ENCODE measurements at places on chromosomes 5 and 9.

- DNase-seq: no peak
Measured at GRCh38 chr5:117943541-117943940, 1044.8 kb downstream of the DTWD2 start.

DNA sequence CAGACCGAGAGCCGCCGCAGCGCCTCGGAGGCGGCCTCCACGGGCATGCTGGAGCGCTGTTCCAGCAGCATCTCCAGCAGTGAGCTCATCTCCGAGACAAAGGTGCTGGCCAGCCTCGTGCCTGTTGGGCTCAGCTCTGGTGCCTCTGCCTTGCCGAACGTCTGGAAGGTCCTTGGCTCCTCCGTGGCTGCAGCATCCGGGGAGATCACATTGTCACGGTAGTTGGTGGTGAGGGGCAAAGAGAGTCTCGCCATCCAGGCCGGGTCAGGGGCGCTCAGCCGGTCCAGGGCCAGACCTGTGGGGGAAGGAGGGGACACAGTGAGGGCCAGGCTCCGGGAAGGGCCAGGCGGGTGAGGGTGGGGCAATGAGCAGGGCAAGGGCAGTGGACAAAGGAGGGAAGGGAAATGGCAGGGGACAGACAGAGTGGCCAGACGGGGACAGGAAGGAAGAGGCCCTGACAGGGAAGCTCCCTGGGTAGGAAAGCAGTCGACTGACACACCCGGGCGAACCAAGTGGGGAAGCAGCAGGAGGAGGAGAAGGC lies 12.4 kb downstream of the PCDH12 start:
- no peak for DNase-seq

DNA sequence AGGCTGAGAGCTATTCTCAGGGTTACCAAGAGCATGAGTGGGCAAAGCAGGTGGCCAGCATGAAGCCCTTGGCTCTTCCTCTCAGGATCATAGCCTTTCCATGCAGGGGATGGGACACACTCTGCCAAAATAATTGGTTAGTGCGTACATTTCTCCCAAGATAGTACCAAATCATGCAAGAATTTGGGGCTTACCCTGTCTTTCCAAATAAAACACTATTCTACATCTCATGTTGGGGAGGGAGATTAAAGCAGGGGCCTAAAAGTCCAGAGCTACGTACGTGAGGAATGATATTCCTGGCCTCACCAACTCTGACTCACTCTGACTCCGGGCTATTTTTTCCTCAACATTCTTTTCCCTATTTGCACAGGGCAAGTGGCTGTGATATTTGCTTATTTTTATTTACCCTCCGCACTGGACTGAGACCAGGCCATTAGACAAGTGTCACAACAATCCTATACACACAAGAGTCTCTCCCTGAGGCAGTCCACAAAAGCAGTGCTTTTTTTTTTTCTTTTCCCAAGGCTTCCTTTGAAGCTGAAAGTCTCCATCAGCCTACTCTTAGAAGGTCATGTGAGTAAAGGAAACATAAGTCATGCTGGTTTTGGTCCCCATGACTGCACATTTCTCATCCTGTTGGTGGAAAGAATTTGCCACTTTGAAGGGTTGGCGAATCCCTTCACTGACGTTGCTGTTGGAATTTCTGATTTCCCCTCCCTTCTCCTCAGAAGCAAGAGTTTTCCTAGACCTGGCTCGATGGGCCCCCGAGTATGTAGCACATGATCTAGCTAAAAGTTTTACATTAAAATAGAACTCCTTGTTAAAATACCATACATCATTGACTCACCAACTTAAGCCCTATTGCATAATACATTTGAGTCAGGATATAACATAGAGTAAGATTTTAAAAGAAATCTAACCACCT lies 40.0 kb downstream of the TMEM252 start:
- DNase-seq: no peak

DNA sequence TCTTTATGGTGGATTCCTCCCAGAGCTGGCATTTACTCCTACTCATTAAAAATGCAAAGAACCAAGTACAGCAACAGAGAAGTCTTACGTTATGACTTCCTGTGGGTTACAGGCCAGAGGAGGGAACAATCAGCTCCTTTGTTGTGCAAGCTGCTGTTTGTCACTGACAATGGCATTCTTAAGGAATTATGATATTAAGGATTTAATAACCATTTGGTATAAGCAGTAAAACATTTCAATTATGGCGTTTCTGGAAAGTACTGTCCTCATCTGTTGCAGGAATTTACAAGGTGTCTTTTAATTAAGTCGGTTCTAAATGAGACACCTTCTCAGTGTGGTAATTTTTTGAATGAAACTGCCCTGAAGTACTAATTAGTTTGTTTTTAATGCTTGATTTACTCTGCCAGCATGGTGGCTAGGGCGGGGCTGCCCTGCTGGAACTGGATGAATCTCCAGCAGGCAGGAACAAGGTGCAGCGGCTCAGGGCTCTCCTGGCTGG lies 49.1 kb upstream of the VDAC1 start:
- DNase-seq: no peak

DNA sequence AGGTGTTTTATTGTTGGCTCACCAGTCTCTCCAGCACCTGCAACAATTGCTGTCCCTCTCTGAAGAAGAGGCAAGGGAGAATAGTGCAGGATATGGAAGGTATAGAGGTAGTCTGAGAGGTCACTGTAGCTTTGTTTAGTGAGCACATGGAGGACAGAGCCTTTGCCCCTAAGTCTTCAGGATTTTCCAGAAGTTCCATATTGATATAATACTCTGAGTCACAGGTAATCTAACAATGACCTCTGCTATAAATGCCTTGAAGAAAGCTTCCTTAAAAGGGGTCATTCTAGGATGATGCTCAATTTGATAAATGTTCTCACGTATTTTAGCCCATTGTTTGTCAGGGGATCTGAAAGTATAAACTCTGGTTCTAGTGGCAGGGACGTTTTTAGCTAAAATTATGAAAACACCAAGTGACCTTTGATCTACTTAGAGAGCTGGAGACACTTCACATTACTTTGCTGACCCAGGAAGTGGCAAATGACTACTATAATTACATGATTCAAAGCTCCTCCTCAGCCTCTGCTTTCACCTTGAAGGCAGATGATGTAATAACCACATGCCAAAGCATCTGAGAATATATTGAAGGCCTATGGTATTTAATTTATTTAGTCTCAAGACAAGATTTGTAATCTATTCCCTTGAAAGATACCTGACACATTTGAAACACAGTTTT lies 366.9 kb upstream of the NUDT12 start:
- no peak for DNase-seq

DNA sequence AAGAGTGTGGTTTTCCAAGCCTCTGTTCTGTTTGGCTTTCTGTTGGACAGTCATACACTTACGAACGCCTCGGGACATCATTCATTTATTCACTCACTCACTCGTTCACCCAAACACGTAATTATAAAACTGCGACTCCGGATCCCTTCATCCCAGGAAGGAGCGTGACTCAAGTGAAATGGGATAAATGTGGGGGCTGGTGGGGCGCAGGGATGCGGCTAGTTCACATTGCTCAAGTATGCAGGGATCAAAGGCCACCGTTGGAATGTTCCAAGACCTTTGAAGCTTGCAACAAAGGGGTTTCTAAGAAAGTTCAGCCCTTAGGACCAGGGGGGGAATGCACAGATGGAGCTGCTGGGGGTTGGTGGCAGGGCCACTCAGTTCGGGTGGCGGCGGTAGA lies 64.2 kb downstream of the CFAP77 start:
- DNase-seq: no peak

DNA sequence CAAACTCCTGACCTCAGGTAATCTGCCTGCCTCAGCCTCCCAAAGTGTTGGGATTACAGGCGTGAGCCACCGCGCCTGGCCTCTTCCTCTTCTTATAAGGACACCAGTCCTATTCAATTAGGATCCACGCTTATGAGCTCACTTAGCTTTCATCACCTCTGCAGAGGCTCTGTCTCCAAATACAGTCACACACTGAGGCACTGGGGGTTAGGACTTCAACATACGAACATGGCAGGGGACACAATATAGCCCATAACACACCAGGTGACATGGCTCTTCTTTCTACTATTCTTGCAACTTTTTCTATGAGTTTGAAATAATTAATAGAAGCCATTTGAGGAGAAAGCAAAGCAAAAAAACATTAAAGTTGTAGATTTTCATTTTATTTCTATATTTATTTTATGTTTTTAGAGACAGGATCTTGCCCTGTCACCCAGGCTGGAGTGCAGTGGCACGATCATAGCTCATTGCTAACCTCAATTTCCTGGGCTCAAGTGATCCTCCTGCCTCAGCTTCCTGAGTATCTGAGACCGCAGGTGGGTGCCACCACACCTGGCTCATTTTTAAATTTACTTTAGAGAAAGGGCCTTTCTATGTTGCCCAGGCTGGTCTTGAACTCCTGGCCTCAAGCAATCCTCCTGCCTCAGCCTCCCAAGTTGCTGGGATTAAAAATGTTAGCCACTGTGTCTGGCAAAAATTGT lies 6.0 kb upstream of the PRRT1B start:
- DNase-seq: no peak

DNA sequence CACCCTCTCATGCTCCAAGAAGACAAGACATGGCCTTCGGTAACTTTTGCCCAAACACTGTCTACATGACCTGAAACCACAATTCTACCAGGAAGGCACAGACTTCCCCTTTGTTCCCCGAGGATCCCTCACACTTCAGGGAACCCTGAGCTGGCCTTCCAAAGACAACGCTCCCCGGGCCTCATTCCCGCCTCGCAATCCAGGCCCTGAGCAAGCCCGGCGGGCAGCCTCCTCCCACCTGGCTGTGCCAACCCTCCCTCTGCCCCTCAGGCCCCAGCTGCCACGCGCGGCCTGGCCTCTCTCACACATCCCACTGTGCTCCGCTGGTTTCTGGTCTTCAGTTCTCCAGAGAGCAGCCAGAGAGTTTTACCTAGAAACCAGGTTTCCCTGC lies 7.3 kb downstream of the QSOX2 start:
- no peak for DNase-seq

DNA sequence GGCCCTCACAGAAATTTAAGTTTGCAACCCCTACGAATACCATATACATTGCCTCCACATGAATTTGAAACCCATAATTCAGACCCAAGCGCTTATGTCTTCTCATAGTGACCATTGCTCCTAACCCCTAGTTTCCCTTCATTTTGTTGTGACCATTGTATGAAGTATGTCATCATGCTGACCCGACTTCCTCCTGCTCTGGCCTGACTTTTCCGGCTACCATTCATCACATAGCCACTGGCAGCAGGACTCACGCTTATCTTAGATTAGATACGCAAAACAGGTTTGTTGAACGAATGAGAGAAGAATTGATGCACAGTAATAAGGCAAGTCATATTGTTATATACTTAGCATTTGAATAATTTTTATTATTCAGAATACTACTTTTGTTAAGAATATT lies 345.4 kb downstream of the FBXL17 start:
- DNase-seq: no peak

DNA sequence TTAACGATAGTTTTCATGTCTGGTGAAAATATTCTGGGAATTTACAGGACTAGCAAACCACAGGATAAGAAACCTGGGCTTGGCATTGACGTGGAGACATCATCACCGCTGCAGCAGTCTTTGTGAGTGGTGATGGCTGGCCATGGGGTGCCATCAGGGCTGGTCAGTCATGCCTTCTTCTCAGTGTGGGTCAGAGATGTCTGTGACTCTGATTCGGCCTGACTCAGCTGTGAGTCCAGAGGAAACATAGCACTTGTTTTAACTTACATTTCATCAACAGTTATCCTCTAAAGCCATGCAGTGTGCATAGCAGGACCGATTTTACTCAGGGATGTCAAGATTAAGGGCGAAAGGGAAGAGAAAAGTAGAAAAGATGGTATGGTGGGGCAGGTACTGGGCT lies 33.2 kb upstream of the CYFIP2 start:
- DNase-seq: no peak

GRCh38 chr5:135139381-135140134 lies 105.5 kb upstream of the PITX1 start:
- no peak for DNase-seq

GRCh38 chr9:137044502-137045177 lies 1.3 kb downstream of the NPDC1 start:
- no peak for DNase-seq
